ENCODE measurements at places on chromosomes 6 and 20.

GRCh38 chr20:19438488-19438887, 226.0 kb downstream of the SLC24A3 start:
- DNase-seq: no peak

DNA sequence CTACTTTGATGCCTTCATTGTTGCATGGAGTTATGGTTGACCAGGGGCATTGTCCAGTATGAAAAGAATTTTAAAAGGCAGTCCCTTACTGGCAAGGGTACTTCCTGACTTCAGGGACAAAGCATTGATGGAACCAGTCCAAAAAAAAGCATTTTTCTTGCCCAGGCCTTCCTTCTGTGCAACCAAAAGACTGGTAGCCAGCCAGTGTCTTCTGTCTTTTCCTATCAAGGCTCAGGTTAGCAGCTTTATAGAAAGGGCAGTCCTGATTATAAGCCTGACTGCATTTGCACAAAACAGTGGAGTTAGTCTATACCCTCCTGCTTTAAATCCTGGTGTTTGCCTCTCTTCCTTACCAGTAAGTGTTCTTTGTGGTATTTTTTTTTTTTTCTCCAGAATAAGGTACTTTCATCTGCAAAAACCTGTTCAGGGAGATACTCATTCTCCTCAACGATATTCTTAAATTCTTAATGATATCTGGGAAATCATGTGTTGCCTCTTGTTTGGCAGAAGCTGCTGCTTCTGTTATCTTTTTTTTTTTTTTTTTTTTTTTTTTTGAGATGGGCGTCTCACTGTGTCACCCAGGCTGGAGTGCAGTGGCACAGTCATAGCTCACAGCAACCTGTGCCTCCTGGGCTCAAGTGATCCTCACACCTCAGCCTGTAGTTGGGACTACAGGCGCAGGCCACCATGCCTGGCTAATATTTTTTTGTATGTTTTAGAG, 33.9 kb downstream of the SCAF8 start:
- DNase-seq: no peak

DNA sequence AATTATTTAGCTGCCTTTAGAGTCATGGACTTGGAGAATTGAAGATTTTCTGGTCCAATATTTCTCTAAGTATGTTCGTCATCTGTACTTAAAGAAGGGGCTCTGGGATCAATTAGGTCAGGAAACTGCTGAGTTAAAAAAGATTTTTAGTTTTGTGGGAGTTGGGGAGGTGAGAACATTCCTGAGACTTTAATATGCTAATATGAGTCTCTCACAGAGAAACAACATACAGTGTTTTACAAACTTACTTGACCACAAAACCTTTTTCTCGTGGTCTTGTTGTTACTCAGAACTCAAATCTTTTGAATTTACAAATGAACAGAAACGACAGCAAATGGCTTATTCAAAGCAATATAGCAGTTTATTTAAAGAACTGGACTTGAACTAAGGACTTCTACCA, 67.9 kb downstream of the LIN28B start:
- no peak for DNase-seq

DNA sequence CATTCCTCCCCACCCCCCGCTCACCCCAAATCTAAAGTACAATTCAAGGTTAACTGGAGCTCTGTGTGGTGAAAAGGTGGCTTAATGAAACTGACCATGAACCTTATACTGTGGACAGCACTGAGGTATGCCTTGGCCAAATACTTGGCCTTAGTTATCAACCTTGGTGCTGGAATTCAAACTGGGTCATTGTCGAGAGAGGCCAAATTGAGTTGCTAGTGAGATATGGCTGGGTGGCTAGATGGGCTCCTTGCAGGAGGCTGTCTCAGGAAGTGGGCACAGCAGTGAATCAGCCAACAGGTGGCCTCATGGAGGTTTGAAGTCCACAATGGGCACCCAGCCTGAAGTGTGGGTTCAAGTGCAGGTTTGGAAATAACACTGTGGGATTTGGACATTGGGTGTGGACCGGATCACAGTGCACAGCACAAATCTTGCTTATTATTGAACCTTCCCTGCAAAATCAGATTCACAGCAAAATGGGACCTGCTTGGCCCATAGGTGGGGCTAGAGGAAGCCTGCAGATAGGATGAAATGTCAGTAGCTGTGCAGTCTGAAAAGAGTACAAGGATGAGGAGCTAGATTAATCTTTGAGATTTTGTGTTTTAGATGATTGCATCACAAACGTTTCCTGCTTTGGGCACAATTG, 5.6 kb upstream of the BTBD3 start:
- DNase-seq: no peak

- DNase-seq: no peak
These were observed 25.6 kb upstream of the HLA-A start for GRCh38 chr6:29916741-29917140.

GRCh38 chr6:114315831-114316595, 26.8 kb downstream of the HS3ST5 start:
- DNase-seq: no peak

GRCh38 chr20:4709261-4710105, 12.2 kb upstream of the PRND start:
- no peak for DNase-seq

- DNase-seq: no peak
These were observed 26.2 kb upstream of the FOXP4 start for GRCh38 chr6:41519745-41520699.

DNA sequence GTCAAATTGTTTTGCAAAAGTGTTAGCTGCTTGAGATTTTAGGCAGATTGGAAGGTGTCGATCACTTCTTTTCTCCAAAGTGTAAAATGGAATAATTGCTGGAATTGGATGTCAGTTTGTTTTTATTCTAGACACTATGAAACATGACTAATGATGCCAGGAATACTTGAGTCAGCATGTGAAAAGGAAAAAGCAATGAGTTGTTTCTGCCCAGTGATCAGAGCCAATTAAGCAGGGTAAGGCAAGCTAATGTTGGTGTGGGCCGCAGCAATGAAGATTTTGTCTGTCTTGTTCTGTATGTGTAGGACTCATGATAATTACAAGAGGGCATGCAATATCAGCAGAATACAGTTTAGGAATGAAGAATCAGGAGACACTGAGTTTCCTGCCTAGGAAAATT, 110.3 kb downstream of the CARMIL1 start:
- DNase-seq: no peak

DNA sequence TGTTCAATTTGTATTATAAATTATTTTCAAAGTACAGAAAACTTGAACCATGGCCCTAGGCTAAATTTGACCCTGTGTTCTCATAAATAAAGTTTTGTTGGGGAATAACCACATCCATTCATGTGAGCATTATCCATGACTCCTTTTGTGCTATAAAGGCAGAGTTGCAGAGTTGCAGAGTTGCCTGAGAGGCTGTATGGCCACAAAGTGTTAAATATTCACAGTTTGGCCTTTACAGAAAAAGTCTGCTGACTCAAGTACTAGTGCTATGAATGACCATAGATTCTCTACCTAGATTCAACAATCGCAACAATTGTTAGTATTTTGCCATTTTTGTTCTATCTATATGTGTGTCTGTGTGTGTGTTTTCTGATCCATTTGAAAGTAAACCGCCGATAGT, 46.2 kb upstream of the BEND3 start:
- no peak for DNase-seq

DNA sequence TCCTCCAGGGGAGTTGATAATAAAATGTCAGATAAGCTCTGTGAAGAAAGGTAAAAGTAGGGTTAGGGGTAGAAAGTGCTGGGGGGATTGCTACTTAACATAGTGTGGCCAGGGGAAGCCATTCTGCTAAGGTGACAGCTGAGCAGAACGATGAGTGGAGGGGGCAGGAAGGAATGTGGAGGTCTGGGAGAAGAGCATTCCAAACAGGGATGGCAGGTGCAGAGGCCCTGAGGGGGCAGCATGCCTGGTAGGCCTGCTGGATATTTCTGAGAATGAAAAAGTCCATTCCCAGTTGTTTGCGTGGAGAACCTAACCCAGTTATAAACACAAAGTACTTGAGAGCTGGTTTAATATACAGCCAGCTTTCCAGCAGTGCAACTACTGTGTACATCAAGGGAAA, 9.3 kb downstream of the GFRA4 start:
- no peak for DNase-seq

- DNase-seq: no peak
These were observed 38.8 kb downstream of the RCAN2 start for GRCh38 chr6:46452312-46452917.

DNA sequence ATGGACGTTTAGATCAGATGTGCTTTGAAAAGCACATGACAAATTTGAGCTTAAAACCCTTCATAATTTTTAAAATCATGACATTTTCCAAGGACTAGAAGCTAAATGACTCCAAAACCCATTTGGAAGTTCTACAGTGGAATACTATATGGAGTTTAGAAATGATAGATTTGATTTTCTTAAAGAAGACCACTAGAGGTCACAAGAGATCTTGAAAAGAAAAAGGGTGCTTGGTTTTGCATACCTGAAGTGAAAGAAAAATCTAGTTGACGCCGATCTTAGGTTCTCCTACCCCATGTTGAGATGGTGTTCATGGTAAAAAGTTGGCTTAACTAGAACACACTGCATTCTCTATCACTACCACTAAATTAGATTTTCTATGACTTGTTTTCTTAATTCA, 31.5 kb downstream of the CFAP61 start:
- DNase-seq: no peak

- no peak for DNase-seq
These were observed at the start of gene CNR1 for GRCh38 chr6:88165844-88166492. TSS of gene CNR1 (minus strand) at chr6:88166347. CDS start at chr6:88145274, 21,073 bp downstream.

DNA sequence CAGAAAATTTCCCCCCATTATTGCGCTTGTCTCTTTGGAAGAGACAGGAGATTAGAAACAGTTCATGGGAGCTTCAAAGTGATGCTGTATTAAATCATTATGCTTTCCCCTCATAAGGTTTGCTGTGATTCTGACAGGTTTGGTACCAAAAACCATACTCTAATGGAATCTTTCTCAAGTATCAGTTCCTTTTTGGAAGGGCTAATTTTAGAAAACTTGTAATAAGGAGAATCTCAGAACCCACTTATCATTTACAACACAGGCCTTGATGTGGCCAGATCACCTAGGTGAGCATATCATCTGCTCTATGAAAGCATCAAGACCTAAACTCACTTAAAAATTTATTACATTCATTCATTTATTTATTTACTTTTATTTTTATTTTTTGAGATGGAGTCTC, 51.2 kb downstream of the TP53INP2 start:
- DNase-seq: no peak

- no peak for DNase-seq
These were observed 14.8 kb upstream of the TGM2 start for GRCh38 chr20:38179846-38180245.

DNA sequence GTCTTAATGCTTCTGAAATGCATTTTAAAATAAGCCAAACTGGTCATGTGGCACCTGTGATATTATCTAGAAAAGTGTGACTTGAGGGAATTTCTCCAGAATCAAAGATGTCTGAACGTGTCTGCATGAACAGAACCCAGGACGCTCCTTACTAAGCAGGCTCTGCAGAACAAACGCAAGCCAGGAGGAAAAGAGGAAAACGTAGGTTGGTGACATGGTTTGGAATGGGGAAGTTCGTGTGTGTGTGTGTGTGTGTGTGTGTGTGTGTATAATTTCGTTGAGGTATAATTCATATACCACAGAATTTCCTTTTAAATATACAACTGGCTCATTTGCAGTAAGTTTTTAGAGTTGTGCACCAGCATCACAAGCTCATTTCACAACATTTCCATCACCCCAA, 200.5 kb upstream of the FOXQ1 start:
- DNase-seq: no peak

DNA sequence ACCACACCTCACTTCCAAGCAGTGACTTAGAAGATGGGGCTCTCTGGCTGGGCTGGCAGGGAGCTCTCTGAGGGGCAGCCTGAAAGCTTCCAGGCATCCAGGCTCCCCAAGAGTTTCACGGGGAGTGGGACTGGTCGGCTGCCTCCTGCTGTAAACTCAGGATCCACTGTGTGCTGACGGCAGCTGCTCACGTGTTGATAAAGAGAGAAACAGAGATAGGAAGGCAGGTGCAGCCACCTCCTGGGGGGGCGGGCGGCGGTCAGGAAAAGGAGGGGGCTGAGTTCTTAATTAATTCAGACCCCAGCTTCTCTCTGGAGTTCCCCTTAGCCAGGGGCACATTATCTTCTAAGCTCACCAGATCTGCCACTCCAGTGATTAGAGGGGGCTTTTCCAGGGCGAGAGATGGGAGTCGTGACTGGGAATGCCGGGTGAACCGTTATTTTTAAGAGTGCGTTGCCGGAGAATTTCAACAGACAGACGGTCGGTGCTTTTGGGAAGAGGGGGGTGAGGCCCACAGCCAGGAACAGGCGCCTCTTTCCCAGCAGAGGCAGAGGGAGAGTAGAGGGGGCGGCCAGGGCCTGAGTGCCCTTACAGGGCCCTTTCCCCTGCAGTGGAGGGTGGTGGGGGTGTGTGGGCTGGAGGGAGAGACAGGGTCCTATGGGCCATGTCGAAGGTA, 70.9 kb downstream of the CD40 start:
- DNase-seq: no peak

DNA sequence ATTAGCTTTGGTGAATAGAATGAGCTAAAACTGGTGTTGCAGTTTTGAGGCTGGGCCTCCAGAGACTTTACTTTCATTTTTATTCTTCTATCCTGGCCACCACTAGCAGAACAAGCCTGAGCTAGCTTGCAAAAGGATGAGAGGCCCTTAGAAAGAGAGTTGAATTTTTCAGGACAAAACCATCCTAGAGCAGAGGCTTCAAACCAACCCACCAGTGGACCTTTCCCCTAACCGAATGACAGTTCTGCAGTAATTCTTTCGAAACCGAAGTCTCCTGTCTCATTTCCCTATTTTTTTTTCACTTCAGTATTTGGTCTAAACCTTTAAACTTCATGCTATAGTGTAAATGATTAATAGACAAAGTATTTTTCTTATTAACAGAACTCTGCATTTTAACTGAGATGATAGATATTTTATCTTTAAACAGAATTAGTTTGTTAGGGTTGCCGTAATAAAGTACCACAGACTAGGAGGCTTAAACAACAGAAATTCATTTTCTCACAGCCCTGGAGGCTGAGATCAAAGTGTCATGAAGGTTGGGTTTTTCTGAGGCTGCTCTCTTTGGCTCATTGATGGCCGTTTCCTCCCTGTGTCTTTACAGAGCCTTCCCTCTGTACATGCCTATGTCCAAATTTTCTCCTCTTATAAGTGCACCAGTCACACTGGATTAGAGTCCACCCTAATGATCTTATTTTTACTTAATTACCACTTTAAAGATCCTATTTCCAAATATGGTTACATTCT, 80.6 kb upstream of the PAK5 start:
- no peak for DNase-seq

- no peak for DNase-seq
These were observed 672.2 kb downstream of the EPM2A start for GRCh38 chr6:145063091-145063490.

- no peak for DNase-seq
These were observed 104.2 kb upstream of the SCGN start for GRCh38 chr6:25547797-25548196.

- DNase-seq: no peak
These were observed 37.9 kb downstream of the MGME1 start for GRCh38 chr20:18006684-18007083.

DNA sequence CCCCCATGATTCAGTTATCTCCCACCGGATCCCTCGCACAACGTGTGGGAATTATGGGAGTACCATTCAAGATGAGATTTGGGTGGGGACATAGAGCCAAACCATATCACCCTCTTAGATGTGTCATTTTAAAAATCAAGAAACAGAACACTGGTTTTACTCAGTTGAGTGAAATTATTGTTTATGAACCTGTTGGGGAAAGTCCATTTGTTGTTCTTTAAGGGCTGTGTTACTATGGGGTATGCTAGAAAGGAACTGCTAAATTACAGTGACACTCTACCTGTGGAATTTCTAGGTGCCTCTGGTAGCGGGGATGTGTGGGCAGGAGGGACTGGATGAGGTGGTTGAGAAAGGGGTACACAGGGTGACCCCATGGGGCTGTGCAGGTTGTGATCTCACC, 28.9 kb downstream of the STX11 start:
- no peak for DNase-seq
